Activated CD4-positive, alpha-beta memory T cell treated with anti-CD3 and anti-CD28 coated beads for 36 hours (primary cell): ENCODE measurements at places on chromosomes 11 and 22. TPM values are rescaled to one million over a fixed set of nuclear protein-coding genes. Genes with fewer than 3 reads are reported as not detected.

DNA sequence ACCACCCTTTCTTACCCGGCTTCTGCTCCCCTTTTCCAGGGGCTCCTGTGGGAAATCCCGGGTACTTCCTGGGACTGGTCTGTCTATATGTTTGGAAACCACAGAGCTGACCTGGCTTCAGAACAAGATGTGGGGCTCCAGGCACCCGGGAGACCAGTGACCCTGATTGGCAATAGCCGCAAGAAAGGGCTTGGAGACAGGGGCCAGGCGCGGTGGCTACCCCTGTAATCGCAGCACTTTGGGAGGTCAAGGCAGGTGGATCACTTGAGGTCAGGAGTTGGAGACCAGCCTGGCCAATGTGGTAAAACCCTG is 3.2 kb upstream of the NEAT1 start:
- H3K27me3 ChIP-seq = peaks cover 16% of the 10 kb centered on the region
- peak overlapping the region; percentile 100 for H3K27ac ChIP-seq
- peak overlapping the region; percentile 97 for H3K4me3 ChIP-seq
- peaks cover 40% of the 10 kb centered on the region for H3K36me3 ChIP-seq
- peaks cover 49% of the 10 kb centered on the region for H3K4me1 ChIP-seq

KCNJ4 gene
- total RNA-seq = not detected

- no peaks in the 10 kb centered on the region for H3K27me3 ChIP-seq
- no peaks in the 10 kb centered on the region for H3K36me3 ChIP-seq
- no peak overlapping the region for H3K4me3 ChIP-seq
- H3K27ac ChIP-seq = no peak overlapping the region
- DNase-seq = no peak
- no peaks in the 10 kb centered on the region for H3K4me1 ChIP-seq
Observed at GRCh38 chr22:27533105-27533745, 268.3 kb downstream of the MN1 start.

DNA sequence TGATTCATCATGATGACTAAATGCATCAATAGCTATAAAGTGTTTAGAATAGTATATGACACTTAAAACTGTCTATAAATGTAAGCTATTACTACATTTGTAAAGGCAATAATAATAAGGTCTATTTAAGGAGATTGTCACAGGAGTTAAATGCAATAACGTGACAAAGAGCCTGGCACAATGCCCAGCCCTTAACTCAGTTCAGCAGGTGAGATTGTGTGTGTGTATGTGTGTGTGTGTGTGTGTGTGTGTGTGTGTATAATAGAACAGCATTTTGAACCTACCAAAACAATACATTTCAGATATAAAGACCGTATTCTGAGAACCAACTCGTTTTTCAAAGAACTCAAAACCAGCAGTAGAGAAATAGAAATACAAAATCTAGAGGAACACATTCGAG is 177.5 kb downstream of the MYO18B start:
- peaks cover 16% of the 10 kb centered on the region for H3K27me3 ChIP-seq
- no peak for DNase-seq
- H3K4me1 ChIP-seq = no peaks in the 10 kb centered on the region
- no peak overlapping the region for H3K27ac ChIP-seq
- H3K36me3 ChIP-seq = no peaks in the 10 kb centered on the region

DNA sequence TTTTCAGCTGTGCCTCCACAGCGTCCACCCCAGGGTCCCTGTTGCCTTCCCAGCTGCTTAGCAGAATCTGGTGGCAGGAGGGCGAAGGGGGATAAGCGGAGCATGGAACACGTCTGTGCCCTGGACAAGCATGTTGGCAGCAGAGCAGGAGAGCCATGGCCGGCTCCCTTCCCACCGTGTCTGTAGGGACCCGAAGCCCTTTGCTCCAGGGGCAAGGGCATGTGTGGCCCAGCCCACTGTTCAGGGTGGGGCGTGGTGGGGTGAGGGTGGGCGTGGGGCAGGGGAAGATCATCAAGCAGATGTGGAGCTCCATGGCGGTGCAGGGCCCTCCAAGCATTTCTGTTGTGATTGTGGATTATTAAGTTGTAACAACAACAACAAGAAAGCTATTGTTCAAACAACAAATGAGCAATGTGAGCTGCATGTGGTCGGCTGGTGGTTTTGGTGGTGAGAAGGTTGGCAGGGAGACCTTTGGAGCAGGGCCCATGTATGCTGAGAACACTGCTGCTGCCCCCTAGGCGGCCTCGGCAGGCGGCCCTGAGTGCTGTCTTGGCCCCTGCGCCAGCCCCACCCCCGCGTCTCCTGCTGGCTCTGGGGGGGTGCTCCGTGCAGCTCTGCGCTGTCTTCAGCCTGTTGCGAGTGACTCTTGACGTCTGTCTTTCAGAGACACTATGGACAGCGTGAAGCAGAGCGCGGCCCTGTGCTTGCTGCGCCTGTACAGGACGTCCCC is 50.9 kb downstream of the AP2A2 start:
- H3K27me3 ChIP-seq = no peaks in the 10 kb centered on the region
- peaks cover 3% of the 10 kb centered on the region for H3K4me1 ChIP-seq
- peaks cover 9% of the 10 kb centered on the region for H3K36me3 ChIP-seq
- no peak overlapping the region for H3K27ac ChIP-seq
- no peak overlapping the region for H3K4me3 ChIP-seq

PPP1R14B gene
- total RNA-seq = 238 TPM

DNA sequence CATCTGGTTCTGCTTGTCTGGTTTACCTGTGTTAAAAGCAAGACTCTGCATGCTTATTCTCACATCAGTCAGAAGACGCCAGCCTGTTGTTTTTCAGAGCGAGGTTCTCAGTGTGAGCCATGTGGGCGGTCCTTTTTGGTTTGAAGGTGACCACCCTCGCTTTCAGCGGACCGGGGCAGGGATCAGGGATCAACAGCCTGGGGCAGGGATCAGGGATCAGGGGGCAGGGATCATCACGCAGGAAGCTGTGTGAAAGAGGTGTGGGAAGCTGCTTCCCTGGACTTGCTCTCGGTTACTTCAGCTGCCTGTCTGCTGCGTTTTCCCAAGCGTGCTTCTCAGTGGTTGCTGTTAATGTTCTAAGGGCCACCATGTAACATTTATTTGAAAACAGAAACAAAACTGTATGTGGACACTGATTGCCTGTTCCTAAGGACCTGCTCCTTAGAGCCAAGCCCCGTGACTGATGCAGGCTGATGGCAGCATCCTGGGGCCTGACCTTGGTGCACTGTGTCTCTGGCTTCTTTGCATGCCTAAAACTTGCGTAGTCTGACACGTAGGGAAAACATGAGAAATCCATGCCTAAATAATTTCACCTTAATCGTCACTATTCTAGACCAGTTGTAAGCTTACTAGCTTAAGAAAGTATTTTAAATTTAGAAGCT is 146.9 kb downstream of the ATXN10 start:
- H3K4me1 ChIP-seq = no peaks in the 10 kb centered on the region
- H3K27ac ChIP-seq = no peak overlapping the region
- peaks cover 20% of the 10 kb centered on the region for H3K36me3 ChIP-seq
- H3K4me3 ChIP-seq = no peak overlapping the region
- no peaks in the 10 kb centered on the region for H3K27me3 ChIP-seq

DNA sequence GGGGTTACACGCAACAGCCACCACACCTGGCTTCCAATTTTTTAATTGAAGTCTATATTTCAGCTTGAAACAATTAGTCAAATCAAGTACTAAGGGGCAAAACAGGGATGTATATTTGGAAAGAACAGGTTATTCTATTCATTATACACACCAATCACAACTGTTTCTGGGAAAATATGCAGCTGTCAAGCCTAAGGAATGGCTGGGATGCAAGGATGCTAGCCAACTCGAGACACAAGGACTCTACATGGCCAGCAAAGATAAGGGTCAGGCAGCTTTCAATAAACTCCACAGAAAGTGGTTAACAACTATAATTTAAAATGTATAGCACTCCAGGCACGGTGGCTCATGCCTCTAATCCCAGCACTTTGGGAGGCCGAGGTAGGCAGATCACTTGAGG is 126.8 kb upstream of the APOA1 start:
- no peak for DNase-seq
- peaks cover 25% of the 10 kb centered on the region for H3K4me1 ChIP-seq
- no peaks in the 10 kb centered on the region for H3K27me3 ChIP-seq
- H3K27ac ChIP-seq = no peak overlapping the region

CCDC15 gene
- total RNA-seq = 5.6 TPM

GRCh38 chr11:122440811-122441665 is 214.5 kb upstream of the UBASH3B start:
- no peaks in the 10 kb centered on the region for H3K4me1 ChIP-seq
- no peak overlapping the region for H3K27ac ChIP-seq
- H3K36me3 ChIP-seq = no peaks in the 10 kb centered on the region
- H3K4me3 ChIP-seq = no peak overlapping the region

DGAT2 gene
- 3.1 TPM for total RNA-seq

- H3K4me3 ChIP-seq = no peak overlapping the region
- H3K27ac ChIP-seq = no peak overlapping the region
- H3K27me3 ChIP-seq = peaks cover 5% of the 10 kb centered on the region
- H3K4me1 ChIP-seq = no peaks in the 10 kb centered on the region
- DNase-seq = no peak
- no peaks in the 10 kb centered on the region for H3K36me3 ChIP-seq
Observed at GRCh38 chr11:112814168-112814567, 147.1 kb upstream of the NCAM1 start.

- H3K27ac ChIP-seq = no peak overlapping the region
- no peak for DNase-seq
- H3K36me3 ChIP-seq = no peaks in the 10 kb centered on the region
- peaks cover 20% of the 10 kb centered on the region for H3K27me3 ChIP-seq
- H3K4me3 ChIP-seq = no peak overlapping the region
- peaks cover 8% of the 10 kb centered on the region for H3K4me1 ChIP-seq
Observed at GRCh38 chr11:20036626-20037335, 123.5 kb downstream of the DBX1 start.

CRYBB3 gene
- 0.43 TPM for total RNA-seq

TMEM151A gene
- not detected for total RNA-seq

DNA sequence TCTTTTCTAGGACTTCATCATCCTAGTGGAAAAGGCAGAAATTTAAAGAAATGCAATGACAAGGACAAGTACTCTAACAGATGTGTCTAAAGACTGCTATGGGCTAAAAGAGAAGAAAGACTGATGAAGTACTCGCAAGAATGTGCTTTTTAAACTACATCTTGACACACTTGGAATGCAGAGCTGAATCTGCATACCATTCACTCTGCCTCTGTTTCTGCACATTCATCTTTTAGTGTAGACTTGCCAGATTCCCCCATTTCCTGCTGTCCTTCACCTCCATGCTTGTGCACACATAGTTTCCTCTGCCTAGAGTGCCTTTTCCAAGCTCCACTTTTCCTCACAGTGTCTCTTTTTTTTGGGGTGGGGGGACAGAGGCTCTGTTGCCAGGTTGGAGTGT is 239.0 kb upstream of the CCDC179 start:
- no peak overlapping the region for H3K27ac ChIP-seq
- DNase-seq = no peak
- peaks cover 1% of the 10 kb centered on the region for H3K36me3 ChIP-seq
- no peaks in the 10 kb centered on the region for H3K27me3 ChIP-seq
- H3K4me1 ChIP-seq = no peaks in the 10 kb centered on the region

OR4A16 gene
- not detected for total RNA-seq

DNA sequence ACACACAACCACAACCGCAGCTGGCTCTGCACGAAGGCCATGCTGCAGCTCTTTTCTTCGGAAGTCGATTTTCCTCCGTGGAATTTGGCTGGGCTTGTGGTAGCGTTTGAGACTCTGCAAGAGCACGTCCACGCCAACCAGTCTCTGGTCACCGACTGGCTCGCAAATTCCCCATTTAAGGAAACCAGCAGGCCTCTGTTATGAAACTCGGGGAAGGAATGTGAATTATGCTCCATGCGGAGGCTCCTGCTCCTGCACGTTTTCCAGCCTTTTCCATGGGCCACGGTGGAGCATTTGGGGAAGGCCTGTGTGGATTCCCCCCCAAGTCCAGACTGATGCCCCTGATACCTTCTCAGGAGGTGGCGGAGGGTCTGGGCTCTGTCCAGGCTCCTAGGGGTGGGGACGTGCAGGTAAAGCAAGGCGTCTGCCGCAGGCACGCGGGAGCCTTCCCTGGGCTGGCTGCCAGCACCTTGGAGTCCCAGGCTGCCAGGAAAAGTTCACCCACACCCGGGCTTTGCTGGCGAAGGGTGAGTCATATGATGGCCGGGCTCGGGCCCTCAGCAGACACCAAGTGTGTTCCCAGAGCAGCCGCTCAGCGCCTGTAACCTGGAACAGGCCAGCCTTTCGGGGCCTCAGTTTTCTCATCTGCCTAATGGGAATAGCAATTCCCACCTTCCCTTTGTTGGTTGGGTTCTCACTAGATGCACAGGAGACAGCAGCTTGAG is 41.9 kb downstream of the LRP5 start:
- H3K4me1 ChIP-seq = no peaks in the 10 kb centered on the region
- H3K27me3 ChIP-seq = no peaks in the 10 kb centered on the region

EMID1 gene
- total RNA-seq = not detected

GRCh38 chr11:40508303-40508702 is 951.1 kb downstream of the LRRC4C start:
- H3K4me1 ChIP-seq = no peaks in the 10 kb centered on the region
- no peak overlapping the region for H3K27ac ChIP-seq
- H3K4me3 ChIP-seq = no peak overlapping the region
- no peak for DNase-seq
- no peaks in the 10 kb centered on the region for H3K27me3 ChIP-seq
- H3K36me3 ChIP-seq = no peaks in the 10 kb centered on the region

DNA sequence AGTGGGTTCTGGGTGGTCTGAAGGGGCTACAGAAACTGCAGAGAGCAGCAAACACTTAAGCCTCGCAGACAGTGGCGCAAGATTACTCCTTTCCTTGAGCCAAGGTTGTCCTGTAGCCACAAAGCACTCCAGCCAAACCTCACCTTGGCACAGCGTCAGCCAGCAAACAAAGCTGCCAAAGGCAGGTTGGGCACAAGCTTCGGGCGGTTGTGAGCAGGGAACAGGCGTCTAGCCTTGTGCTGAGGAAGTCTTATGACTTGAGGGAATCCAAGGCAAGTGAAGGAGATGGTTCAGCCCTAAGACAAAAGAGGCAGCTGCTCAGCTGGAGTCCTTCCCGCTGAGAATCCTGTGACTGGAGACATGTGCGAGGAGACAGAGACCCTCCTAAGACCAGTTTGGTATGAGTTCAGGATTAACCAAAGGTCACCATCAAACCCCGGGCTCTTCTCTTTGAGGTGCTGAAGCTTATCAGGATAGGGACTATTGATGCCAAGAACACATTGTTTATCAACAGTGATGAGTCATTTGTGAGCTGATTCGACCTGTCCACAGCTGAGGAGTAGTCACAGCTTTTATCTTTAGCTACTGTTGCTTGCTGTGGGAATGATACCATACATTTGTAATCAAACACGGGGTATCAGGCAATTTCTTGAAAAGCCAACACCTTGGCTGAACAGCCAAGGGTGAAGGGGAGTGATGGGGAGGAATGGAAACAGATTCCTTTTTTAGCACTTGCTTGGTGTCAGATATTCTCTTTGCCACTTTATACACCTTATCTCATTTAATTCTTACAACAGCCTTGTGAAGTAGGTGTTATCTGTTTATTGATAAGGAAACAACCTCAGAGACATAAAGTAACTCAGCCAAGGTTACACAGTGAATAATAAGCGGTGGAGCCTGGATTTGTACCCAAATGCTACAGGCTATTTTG is 4.6 kb downstream of the ADM start:
- DNase-seq = no peak
- H3K4me1 ChIP-seq = peaks cover 29% of the 10 kb centered on the region
- no peak overlapping the region for H3K4me3 ChIP-seq
- H3K36me3 ChIP-seq = no peaks in the 10 kb centered on the region

GRCh38 chr11:62171261-62171723 is 18.7 kb upstream of the SCGB1D1 start:
- peaks cover 25% of the 10 kb centered on the region for H3K27me3 ChIP-seq
- no peaks in the 10 kb centered on the region for H3K36me3 ChIP-seq
- peak; percentile 83 for DNase-seq
- no peak overlapping the region for H3K27ac ChIP-seq
- no peak overlapping the region for H3K4me3 ChIP-seq
- peaks cover 4% of the 10 kb centered on the region for H3K4me1 ChIP-seq
